ENCODE measurements at places on chromosomes 16 and 17. TPM values are rescaled to one million over a fixed set of nuclear protein-coding genes. Genes with fewer than 3 reads are reported as not detected.

CIITA gene
- 10.6 TPM for total RNA-seq

LRRC37A gene
- total RNA-seq: 15.1 TPM

UMOD gene
- total RNA-seq: not detected

SLX1A gene
- total RNA-seq: 15.8 TPM

RGS9 gene
- total RNA-seq: 52.0 TPM

HBM gene
- not detected for total RNA-seq

- ATAC-seq: peak; percentile 81
These were observed 9.8 kb downstream of the TMEM204 start for GRCh38 chr16:1543085-1543896.

DNA sequence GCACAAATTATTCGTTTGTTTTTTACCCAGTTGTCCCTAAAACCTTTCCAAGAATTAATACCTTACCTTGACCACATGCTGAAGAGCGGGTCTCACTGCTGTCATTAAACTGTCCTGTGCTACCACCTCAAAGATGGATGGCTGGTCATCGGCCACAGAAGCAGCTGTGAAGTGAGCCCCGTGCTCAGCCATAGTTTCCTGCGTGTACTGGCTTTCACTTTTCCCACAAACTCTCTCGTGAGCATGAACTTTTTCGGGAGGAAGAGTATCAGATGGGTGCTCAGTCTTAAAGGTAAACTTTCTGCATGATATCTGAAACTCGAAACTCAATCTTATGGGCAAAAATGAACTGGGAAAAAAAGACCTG, 558 bp downstream of the PEX12 start:
- ATAC-seq: no peak

DNA sequence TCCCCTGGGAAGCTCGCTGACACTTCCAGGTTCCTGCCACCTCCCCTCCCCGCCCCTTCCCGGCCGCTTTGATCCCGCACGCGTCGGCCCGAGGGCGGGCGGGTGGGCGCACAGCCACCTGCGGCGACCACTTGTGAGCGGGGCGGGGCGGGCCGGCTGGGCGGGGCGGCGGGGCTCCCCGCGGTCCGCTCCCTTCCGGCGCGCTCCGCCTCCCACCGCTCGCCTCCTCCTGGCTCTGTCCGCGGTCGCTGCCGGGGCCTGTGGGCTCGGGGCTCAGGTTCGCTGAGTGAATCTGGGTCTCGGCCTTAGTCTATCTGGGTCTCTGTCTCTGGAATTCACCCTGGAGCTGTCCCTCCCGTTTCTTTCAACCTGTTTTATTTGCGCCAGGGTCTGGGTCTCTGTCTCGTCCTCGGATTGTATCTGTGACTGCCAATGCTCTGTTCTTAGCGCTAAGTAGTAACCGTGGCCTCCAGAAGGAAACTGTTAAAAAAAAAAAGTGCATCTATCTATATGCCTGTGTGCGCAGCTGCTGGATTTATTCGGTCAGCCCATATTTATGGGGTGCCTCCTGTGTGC, 2.7 kb upstream of the HES7 start:
- peak; percentile 47 for ATAC-seq

- no peak for ATAC-seq
These were observed 4.3 kb upstream of the GSG1L start for GRCh38 chr16:28067604-28068379.

DNA sequence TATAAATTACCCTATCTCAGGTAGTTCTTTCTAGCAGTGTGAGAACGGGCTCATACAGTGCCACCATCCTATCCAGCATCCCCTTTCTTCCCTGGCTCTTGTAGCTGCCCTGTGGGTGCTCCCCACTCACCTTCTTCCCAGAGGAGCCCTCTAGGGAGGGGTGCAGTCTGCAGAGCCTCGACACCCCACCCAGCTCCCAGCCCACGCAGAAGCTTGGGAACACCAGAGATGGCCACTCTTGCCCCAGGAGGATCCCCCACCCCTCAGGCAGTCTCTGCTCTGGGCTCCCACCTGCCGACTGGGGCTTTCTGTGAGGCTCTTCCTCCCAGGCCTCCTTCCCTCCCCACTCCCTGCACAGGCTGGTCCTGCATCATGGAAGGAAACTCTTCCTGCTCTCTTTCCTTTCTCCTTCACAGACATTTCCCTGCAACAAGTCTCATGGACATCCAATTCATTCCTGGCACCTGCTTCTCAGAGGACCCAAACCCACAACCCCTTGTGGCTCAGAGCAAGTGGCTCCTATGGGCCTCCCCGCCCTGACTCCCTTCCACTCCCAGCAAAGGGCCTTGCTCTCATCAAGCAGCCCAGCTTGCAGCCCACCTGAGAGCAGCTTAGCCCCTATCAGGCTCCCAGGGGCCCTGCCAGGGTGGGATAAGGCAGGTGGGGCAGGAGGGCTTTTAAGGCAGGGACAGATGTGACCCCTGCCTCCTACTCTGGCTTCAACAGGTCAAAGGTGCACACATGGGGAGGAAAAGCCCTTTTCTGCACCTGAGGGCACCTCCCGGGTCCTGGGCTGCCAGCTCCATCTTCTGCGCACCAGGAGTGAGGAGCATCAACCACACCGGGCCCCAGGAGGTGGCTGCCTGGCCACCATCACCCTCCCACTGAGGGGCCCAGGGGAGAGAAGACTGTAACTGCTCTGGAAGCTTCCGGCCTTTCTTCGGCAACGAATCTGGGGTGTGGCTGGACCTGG, 263.8 kb upstream of the TNRC6C start:
- no peak for ATAC-seq

DNA sequence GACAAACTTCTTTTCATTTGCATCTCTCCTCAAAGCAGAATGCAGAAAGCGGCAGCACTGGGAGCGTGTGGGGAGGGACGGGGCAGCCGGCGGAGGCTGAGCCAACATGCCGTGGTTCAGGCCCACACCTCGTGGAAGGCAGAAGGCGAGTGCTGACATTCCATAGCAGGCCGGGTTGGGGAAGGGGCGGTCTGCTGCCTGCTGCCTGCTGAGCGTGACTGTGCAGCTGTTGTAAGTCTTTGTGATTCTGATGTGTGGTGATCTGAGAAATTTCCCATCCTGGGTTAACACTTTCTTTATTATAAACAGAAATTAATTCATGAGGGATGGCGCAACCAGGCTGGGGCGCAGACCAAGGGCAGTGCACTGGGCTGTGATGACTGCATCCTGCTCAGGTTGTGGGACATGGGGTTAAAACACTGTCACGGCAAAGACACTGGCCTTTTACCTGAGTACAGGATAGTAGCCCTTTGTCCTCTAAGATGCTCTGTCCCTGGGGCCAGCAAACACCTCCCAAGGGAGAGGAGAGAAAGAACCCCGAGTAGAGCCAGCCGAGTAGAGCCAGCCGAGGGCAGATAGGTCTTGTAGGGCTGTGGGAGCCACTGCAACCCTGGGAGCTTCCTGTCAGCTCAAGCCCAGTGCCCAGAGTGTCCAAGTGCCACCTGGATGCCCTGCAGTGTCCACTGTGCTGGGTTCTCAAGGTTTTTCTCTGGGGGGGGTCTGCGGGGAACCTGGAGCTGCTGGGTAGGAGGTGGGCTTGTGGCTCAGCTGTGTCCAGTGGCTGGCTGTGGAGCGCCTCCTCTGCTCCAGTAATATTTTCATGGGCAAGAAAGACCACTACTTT, 8.8 kb upstream of the DNASE1 start:
- peak; percentile 85 for ATAC-seq

DNA sequence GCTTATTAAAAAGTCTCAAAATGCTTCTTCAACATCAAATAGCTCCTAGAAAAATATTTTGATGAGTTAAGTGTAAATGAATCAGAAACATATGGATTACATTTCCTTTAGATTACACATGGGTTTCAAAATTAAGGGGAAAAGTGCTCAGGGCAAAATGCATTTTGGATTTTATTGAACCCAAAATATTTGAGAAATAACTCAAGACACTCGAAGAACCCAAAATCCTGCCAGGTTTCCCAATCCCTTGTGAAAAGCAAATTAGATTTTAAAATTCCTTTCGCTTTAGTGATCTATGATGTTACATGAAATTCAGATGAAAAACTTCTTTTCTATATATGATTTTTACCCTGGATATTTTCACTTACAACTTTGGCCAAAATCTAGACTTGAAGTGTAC, 847.4 kb upstream of the SOX9 start:
- ATAC-seq: no peak
